ENCODE measurements at places on chromosomes 3 and 15. TPM values are rescaled to one million over a fixed set of nuclear protein-coding genes. Genes with fewer than 3 reads are reported as not detected.

DNA sequence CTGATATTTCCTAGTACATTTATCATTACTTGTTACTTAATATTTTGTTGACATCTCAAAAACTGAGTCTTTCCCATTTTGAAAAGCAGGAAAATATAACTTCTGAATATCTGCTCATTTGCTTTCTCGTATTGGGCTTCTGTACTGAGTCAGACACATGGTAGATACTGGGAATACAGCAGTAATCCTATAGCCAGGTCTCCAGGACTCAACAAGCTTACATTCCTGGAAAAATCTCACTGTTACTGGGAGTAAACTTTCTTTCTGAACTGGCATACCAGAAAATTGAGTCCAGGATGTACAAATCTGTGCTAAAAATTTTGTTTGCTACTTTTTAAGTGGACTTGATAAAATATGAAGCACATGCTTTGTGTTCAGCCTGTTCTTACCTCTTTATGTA is 240.4 kb downstream of the RBMS3 start:
- no peak for DNase-seq
- no peak overlapping the region for H3K4me3 ChIP-seq
- H3K27me3 ChIP-seq, result no peaks in the 10 kb centered on the region
- H3K36me3 ChIP-seq, result no peaks in the 10 kb centered on the region
- no peak overlapping the region for H3K27ac ChIP-seq
- peaks cover 34% of the 10 kb centered on the region for H3K4me1 ChIP-seq

GRCh38 chr3:14153663-14154062 is 24.7 kb downstream of the XPC start:
- H3K27ac ChIP-seq, result no peak overlapping the region
- H3K27me3 ChIP-seq, result no peaks in the 10 kb centered on the region
- no peak overlapping the region for H3K4me3 ChIP-seq
- no peak for DNase-seq
- H3K4me1 ChIP-seq, result no peaks in the 10 kb centered on the region

GRCh38 chr3:17891139-17891856 is 148.9 kb upstream of the TBC1D5 start:
- no peaks in the 10 kb centered on the region for H3K36me3 ChIP-seq
- H3K27me3 ChIP-seq, result no peaks in the 10 kb centered on the region
- H3K4me3 ChIP-seq, result no peak overlapping the region
- DNase-seq, result no peak
- H3K4me1 ChIP-seq, result no peaks in the 10 kb centered on the region
- no peak overlapping the region for H3K27ac ChIP-seq

GRCh38 chr15:99651023-99651807 is 82.0 kb downstream of the LYSMD4 start:
- H3K27me3 ChIP-seq, result no peaks in the 10 kb centered on the region
- no peak for DNase-seq

DNA sequence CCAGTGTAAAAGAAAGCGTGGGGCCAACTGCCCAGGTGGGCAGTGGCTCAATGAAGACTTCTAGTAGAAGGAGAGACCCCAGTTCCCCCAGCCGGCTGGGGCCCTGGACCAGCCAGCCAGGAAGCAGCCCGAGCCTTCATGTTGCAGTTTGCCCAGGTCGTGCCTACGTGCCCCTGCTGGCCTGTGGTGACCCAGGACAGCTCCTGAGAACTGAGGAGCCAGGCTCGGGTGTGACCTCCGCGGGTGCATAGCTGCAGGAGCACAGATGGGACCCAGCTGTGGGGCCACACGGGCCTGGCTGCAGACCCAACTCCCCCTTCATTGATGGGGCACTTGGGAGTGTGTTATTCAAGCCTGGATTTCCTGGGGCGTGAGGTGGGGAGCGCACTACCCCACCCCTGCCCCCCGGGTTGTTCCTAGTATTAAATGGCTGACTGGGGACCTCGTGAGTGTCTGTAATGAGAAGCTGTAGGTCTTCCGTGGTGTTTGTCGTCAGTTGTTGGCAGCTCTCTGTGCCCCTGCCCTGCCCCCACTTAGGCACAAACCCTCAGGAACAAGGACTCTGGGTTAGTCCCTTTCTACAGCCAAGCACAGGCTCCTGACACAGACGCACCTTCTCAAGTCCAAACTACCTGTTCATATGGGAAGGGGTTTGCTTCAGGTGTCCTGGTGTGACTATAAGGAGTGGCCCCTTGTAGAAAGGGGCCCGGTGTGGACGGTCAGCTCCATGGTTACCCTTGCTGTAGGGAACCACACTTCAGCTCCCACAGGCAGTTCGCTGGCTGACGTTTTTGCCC is 39.1 kb downstream of the IDH2 start:
- H3K4me3 ChIP-seq, result no peak overlapping the region
- peak overlapping the region; percentile 82 for H3K27ac ChIP-seq
- peaks cover 11% of the 10 kb centered on the region for H3K36me3 ChIP-seq
- DNase-seq, result no peak
- no peaks in the 10 kb centered on the region for H3K27me3 ChIP-seq
- H3K4me1 ChIP-seq, result peaks cover 81% of the 10 kb centered on the region

DNA sequence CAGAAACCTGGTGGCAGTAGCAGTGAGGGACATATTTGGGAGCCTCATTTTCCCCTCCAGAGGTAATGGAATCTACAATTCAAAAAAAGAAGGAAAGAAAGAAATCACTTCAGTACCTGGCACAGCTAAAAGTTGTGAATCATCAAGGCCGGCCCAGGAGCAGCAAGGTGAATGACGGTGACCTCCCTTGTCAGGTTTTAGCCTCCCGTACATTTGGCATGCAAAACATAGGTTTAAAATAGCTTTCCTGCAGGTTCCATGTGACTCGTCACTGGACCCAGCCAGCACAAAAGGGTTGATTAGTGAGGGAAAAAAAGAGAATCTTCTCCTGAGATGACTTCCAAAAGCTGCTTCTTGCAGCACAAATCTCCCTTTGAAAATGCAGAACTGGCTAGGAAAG is 394.2 kb downstream of the LSAMP start:
- H3K4me3 ChIP-seq, result no peak overlapping the region
- no peaks in the 10 kb centered on the region for H3K36me3 ChIP-seq
- no peaks in the 10 kb centered on the region for H3K27me3 ChIP-seq
- no peak for DNase-seq
- no peaks in the 10 kb centered on the region for H3K4me1 ChIP-seq

- H3K36me3 ChIP-seq, result no peaks in the 10 kb centered on the region
- H3K4me1 ChIP-seq, result no peaks in the 10 kb centered on the region
- H3K27me3 ChIP-seq, result no peaks in the 10 kb centered on the region
- no peak for DNase-seq
Measured at GRCh38 chr3:117439812-117440211, 730.2 kb downstream of the TUSC7 start.

DNA sequence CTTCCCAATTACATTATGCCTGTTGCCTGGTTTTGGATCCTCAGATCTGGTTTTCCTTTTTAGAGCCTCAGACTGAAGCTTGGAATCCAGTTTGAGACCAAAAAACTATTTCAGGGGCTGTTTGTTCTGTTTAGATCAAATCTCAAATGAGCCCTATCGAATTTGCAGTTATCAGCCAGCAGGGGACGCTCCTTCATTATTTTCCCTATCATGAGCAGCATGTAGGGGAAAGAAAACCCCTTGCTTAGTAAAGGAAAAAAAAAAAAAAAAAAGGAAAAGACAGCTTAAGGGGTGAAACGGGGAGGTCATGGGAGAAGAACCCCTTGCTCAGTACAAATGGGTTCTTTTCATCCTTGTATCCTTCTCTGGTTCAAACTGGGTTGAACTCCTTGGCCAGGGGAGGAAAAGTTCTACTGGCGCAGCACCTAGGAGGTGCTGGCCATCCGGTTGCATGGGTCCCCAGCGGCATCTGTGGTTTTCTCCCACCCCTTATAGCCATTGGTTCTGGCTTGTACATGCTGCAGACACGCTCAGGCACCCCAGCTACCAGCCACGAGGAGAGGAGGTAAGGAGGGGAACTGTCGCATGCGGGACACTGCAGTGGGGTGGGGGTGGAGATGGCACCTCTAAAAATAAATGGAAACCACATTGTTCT is 1375.1 kb upstream of the ALCAM start:
- DNase-seq, result no peak
- no peaks in the 10 kb centered on the region for H3K36me3 ChIP-seq
- H3K4me3 ChIP-seq, result no peak overlapping the region
- no peak overlapping the region for H3K27ac ChIP-seq
- no peaks in the 10 kb centered on the region for H3K27me3 ChIP-seq
- H3K4me1 ChIP-seq, result no peaks in the 10 kb centered on the region

DNA sequence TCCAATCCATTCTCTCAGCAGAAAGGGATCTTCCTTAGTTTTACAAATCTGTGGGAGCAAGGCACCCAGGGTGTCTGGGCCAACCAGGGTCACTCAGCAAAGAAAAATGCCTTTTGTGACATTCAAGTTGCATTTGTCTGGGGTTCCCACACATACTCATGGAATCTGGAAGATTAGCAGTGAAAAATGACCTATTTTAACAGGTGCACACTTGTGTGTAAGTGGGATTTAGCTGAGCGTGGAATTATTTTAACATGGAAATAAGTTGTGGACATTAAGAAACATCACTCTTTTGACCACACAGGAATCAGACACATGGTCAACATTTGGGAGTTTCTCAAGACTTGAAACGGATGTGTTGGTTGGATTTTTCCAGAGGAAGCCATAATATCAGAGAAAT is 234.9 kb downstream of the OPA1 start:
- H3K4me3 ChIP-seq, result no peak overlapping the region
- no peaks in the 10 kb centered on the region for H3K36me3 ChIP-seq
- no peak overlapping the region for H3K27ac ChIP-seq
- DNase-seq, result no peak
- H3K27me3 ChIP-seq, result no peaks in the 10 kb centered on the region

DNA sequence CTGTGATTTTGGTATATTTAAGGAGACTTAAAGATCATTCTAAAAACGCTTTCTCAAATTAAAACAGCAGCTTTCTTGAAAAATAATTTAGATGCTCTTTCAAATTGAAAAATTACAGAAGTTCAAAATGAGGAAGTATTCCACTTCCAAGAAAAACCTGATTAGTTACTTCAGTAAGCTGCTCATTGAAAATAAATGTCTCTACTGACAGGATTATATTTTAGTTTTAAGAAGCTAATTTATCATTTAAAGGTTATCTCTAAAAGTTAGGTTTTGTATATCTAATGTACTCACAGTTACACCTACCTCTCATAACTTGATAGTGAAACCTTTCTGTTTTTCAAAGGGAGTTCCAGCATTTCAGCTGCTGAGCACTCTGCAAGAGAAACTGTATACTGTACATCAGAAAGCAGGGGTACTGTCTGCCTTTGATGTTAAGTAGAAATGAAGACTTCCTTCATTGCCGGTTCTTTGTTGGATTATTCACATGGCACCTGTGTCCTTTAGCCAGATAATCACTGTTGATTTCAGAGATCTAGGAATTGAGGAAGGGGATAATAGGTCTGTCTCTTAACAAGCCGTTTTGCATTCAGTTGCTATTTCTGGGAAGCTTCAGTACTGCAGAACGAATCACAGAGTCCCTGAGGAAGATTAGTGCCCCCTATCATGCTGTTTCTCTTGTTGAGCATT is 161.6 kb downstream of the TCF12 start:
- peaks cover 27% of the 10 kb centered on the region for H3K4me1 ChIP-seq
- H3K27me3 ChIP-seq, result no peaks in the 10 kb centered on the region
- no peaks in the 10 kb centered on the region for H3K36me3 ChIP-seq
- DNase-seq, result no peak
- no peak overlapping the region for H3K4me3 ChIP-seq

GRCh38 chr3:120775411-120775810 is 32.9 kb downstream of the GTF2E1 start:
- H3K36me3 ChIP-seq, result peaks cover 28% of the 10 kb centered on the region
- H3K4me1 ChIP-seq, result no peaks in the 10 kb centered on the region
- H3K27ac ChIP-seq, result no peak overlapping the region
- H3K27me3 ChIP-seq, result no peaks in the 10 kb centered on the region
- DNase-seq, result no peak
- H3K4me3 ChIP-seq, result no peak overlapping the region

GRCh38 chr3:128080323-128081080 is 28.3 kb downstream of the SEC61A1 start:
- peaks cover 45% of the 10 kb centered on the region for H3K36me3 ChIP-seq
- no peaks in the 10 kb centered on the region for H3K27me3 ChIP-seq
- no peak overlapping the region for H3K4me3 ChIP-seq
- DNase-seq, result no peak
- no peak overlapping the region for H3K27ac ChIP-seq

DNA sequence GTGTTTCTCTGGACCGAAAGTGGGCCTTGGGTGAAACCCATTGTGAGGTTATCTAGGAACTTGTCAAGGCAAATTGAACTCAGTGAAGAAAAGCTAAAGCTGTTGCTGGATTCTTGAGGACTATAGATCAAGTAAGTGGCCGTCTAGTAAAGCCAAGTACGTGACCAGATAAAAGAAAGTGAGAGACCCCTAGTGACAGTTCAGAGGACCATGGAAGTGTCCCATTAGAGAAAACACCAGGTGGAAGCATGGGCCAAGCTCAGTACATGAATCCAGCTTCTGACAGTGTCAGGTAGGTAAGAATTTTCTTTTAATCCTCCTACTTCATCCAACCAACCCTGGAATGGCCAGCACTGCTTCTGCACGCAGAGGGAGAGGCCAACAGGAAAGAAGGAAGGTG is 349.3 kb upstream of the RGMA start:
- no peak overlapping the region for H3K27ac ChIP-seq
- H3K4me3 ChIP-seq, result no peak overlapping the region
- peaks cover 4% of the 10 kb centered on the region for H3K27me3 ChIP-seq
- no peaks in the 10 kb centered on the region for H3K4me1 ChIP-seq
- no peaks in the 10 kb centered on the region for H3K36me3 ChIP-seq

ABTB1 gene
- 56.6 TPM for total RNA-seq

LDHAL6B gene
- not detected for total RNA-seq

CACNA2D3 gene
- 3.6 TPM for total RNA-seq

LIPH gene
- 29.7 TPM for total RNA-seq

ZPLD1 gene
- not detected for total RNA-seq

ARGFX gene
- total RNA-seq, result not detected

RNU5B-1 gene
- total RNA-seq, result 47.6 TPM
